ENCODE measurements at places on chromosomes 3 and 15.

GRCh38 chr3:181987736-181988135, 276.0 kb downstream of the SOX2 start:
- DNase-seq: no peak

GRCh38 chr3:157075693-157076420, 84.1 kb downstream of the CCNL1 start:
- DNase-seq: no peak

GRCh38 chr3:23859012-23859743, 53.4 kb downstream of the UBE2E1 start:
- DNase-seq: no peak

GRCh38 chr3:169923831-169924230, 12.5 kb downstream of the SAMD7 start:
- no peak for DNase-seq

DNA sequence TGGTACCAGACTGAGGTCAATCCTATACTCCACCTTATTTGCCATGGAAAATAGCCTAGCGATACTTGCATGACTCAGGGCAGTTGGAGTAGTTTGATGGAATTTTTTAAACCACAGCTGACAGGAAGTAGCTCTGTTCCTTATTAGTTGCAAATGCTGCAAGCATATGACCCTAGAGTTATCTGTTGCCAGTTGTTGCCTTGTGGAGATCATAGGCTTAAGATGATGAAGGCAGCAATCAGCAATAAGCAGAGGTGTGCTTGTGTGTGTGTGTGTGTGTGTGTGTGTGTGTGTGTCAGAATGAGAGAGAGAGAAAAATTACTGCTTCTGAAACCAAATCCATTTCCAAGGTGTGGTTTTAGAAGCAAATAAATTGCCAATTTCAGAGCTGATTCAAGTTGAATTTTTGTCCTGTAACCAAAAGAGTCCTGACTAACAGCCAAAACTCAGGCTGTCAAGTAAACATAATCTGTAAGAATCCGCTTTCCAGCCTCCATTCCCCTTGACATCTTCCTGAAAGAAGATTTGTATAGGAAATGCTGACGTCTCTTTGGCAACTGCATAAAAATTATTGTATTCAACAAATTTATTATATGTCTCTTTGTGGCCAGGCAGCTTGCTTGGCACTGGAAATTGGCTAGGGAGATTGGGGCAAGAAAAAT, 141.2 kb downstream of the SERPINI1 start:
- DNase-seq: no peak
